ENCODE measurements at places on chromosomes 6 and 20. TPM values are rescaled to one million over a fixed set of nuclear protein-coding genes. Genes with fewer than 3 reads are reported as not detected.
A peak's percentile ranks its signal among the peaks of the same experiment; 100 is the strongest.

DNA sequence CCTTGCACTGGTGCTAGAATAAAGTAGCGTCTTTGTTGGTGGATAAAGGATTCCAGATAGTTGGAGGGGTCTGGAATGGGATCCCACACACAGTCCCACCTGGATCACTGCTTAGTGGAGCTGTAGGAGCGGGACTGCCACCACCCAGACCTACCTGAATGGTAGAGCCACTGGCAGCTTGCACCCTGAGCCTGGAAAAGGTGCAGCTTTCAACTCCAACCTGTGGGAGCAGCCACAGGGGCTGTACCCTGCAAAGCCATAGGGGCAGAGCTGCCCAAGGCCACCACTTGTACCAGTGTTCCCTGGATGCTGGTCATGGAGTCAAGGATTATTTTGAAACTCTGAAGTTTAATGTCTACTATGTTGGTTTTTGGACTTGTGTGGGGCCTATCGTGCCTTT lies 26.9 kb downstream of the VTA1 start:
- no peak for DNase-seq

GRCh38 chr20:38197217-38197616 lies 32.1 kb upstream of the TGM2 start:
- DNase-seq = no peak

EMILIN3 gene
- polyA plus RNA-seq = 2.1 TPM

DNA sequence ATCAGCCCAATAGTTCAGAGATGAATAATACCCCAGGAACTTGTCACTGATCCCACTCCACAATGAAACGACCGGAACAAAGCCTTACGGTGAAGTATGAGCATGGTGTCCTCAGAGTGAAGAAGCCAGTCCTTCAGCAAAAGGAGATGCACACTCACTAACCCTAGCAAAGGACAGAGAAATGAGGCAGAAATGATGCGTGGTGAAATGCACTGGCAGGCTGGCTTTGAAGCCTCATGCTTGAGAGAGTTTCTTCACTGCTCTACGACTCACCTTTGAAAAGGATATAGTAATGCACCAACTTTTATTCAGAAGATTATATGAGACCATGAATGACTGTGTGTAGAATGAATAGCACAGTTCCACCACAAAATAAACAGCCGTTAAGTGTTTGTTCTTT lies 74.8 kb downstream of the PHACTR1 start:
- DNase-seq = no peak

- no peak for DNase-seq
Observed at GRCh38 chr6:158780988-158781691, 38.0 kb downstream of the EZR start.

KIF16B gene
- polyA plus RNA-seq = 9.8 TPM

DNA sequence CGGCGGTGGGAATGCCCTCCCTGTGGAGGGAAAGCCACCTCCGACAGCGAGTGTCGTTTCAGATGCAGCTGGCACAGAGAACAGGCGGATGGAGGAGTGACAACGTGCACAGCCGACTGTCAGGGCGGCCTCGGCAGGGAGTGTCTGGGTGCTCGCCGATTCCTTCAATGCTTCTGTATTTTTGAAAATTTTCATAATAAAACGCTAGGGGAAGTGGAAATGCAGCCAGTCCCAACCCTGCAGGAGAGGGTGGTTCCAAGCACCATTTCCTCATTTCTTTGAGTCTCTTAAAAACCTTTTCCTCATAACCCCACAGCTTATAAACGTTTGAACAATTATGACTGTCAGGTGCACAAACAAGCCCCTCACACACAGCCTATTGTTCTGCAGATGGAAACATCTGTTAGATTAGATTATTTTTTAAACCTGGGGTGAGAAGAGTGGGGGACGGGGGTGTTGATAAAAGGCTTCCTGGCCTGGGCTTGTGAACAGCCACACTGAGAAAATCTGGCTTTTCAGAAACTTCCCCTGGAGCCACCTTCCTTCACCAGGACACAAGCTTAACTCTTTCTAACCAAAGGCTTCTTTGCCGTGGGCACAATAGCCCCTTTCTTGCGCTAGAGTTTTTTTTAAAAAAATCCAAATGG lies 228.9 kb downstream of the ANKRD60 start:
- DNase-seq = no peak

DNA sequence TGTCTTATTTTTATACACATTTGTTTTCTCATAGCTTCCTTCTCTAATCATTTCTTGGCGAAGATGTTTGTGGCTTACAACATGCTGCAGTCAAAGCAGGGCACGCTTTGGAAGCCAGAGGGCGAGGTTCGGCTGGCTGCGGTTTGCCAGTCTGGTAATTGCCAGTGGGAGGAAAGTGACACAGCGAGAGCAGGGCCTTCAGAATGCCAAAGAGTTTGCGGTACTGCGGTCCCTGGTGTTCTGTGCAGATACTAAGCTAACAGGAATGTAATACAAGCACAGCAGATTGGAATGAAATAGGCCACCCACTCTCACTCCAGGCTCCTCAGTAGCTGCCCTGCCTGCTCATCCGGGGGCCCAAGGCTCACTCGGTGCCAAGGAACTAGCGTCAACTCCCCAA lies 58.7 kb upstream of the TGM3 start:
- DNase-seq = no peak

COL21A1 gene
- 16.8 TPM for polyA plus RNA-seq

SRMS gene
- polyA plus RNA-seq = not detected

DNA sequence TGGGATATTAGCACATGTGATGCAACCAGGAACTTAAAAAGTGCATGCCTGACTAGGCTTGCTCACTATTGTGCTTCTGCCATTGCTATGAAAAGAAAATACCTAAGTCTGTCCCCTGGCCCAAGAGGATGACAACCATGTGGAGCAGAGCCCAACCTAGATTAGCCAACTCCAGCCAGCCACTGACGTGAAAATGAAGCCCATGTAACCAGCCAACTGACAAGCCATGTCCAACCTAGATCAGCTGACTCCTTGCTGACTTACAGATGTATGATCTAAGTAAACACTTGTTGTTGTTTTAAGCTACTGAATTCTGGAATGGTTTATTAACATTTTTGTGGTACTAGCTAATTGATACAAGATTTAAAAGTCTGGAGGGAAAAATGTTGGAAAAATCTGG lies 47.5 kb downstream of the PIGU start:
- DNase-seq = no peak

IL20RA gene
- 2.1 TPM for polyA plus RNA-seq

DHX16 gene
- 29.5 TPM for polyA plus RNA-seq

- DNase-seq = no peak
Observed at GRCh38 chr20:44033873-44034272, 119.2 kb downstream of the TOX2 start.

DNA sequence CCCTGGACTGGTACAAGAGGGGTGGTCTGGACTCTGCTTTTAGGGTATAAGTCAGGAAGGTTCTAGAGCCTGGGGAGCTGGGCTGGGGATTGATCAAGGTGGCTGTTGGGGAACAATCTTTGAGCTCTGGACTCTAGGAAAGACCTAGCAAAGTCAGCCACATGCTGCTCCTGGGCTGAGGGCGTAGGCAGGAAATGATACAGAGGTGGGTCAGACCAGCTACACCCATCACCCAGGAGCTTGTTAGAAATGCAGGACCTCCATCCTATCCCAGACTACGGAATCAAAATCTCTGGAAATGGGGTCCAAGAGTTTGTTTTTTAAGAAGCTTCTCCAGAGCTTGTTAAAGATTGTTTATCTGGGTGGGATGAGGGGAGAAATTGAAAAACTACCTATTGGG lies 9.4 kb downstream of the ADTRP start:
- DNase-seq = no peak

RAD21L1 gene
- not detected for polyA plus RNA-seq

DNA sequence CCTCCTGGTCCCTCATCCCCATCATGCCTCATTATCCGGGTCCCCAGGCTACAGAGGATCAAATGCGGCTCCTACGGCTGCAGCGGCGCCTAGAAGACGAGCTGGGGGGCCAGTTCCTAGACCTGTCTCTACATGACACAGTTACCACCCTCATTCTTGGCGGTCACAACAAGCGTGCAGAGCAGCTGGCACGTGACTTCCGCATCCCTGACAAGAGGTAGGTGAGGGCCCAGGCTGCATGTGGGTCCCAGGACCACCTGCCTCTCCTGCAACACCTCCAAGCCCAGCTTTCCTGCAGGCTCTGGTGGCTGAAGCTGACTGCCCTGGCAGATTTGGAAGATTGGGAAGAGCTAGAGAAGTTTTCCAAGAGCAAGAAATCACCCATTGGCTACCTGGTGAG lies 8.2 kb upstream of the PTPRA start:
- no peak for DNase-seq

DNA sequence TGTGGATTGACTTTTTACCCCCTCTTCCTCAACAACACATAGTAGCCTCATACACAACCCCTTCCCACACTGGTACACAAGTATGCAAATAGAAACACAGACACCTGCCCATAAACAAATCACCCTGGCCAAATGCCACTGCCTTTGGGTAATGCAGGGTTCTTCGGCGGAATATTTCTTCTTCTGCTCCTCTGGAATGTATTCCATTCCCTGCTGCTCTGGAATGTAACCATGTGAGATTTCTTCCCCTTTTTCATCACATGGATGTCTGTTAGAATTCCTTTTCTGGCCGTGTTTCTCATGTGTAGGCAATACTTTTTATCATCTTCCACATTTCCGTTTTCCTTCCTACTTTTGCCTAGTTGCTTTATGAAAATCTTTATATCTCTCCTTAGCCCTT lies 76.1 kb upstream of the TPD52L1 start:
- DNase-seq = no peak

DNA sequence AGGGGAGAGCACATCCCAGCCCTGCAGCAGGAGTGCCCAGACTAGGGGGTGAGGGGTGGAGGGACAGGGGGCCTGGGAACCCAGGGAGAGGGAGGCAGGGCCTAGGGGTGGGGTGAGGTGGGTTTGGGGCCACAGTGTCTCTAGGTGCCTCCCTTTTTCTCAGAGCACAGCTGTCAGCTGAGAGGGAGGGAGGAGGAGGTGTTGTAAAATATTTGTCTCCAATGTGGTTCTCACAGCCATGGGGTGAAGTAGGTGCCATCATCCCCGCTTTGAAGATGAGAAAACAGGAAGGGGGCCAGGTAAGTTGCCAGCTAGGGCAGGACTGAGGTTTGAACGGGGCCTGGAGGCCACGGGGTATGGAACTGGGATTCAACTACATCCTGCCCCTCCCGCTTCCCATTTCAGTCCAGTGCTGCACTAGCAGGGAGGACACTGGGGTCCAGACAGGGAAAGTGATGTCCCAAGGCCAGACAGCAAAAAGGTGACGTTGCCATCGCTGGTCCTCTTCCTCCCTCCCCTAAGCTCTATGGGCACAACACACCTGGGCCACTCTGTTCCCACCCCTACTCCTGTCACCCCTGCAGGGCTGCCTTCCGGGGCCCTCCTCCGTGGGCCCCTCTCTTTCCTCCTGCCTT lies 20.3 kb downstream of the PACSIN1 start:
- no peak for DNase-seq

DDO gene
- polyA plus RNA-seq = 2.0 TPM

DDRGK1 gene
- 76.3 TPM for polyA plus RNA-seq

DNA sequence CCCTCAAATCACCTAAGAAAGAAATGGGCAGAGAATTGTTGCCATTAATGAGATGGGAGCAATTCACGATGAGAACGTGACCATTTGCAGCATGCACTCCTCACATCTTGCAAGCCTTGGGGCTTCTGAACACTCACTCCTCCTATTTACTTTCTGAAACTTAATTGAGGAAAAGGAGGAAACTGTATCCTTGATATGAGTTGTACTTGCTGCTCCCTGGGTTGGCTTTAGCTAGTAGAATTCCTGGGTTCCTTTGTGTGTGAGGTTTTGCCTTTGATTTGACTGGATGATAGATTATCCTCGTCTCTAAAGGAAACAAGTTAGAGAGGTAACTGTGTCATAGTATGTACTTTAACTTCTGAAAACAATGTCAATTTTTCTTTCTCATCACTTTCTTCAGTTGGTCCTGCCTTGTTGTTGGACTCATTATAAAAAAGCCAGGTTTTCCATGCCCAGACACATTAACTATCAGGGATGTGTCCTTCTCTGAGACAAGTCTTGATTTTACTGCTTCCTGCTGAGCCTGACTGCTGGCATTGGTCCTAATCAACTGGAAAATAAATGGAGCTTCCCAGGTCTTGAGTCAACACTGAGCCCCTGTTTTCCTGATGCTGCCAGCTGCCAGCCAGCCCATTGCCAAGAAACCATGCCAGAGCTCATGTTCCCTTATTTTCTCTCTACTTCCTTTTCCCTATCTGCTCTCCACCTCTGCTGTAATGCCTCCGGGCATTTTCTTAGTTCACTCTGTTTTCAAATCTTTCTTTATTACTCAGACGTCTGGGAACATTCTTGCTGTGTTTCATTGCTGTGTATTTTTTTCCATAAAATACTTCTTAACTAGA lies 6.0 kb upstream of the MRAP2 start:
- no peak for DNase-seq

DNA sequence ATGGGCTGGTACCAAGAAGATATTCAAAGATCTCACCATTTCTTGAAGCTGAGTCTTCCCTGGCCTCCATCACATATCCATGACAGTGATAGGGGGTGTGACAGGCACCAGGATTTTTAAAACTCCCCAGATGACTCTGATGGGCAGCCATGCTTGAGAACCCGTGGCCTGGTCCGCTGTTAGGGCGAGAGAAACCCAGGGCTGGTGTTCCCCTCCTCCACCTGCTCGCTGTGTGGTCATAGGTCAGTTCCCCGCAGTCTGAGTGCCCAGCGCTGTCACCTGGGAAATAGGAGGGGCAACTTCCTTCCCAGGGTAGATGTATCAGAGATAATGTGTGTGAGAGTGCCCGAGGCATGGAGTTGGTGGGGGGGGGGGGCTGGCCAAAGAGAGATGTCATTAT lies 50.9 kb downstream of the TMEM242 start:
- DNase-seq = no peak

GRCh38 chr6:144896871-144897270 lies 611.7 kb downstream of the UTRN start:
- DNase-seq = no peak

DNA sequence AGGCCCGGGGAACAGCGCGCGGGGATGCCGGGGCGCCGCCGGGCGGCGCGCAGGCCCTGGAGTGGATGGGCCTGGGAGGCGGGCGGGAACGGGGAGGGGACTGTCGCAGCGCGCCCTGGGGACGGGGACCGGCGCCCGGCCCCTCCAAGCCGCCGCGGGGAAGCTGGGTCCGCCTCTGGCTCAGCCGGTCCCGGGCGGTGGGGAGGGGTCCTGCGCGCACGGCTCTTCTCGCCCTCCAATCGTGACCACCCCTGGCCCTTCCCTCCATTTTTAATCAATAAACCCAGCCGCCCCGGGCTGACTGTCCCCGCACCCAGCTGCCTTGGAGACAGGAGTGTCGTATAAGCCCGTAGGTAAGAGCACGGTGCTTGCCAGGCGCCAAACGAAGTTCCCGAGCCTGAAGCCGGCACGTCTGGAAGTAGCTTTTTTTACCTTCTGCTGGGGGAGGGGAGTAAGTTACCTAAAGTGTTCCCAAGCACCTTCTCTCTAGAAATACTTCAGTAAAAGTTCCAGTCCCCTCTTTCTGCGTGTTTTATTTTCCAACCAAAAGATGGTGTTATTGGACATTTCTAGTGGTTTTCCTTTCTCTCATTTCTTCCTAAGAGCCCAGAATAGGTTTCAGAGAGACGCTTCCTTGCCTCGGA lies 780 bp upstream of the TAF4 start:
- peak; percentile 51 for DNase-seq

TNF gene
- 0.29 TPM for polyA plus RNA-seq

- DNase-seq = no peak
Observed at GRCh38 chr6:34383656-34384320, 8.7 kb downstream of the NUDT3 start.

- no peak for DNase-seq
Observed at GRCh38 chr6:139752086-139752485, 377.6 kb upstream of the CITED2 start.

NECAB3 gene
- polyA plus RNA-seq = 33.4 TPM
